ENCODE measurements at places on chromosomes 3 and 15.

GRCh38 chr15:64776402-64776786, 1.0 kb upstream of the RBPMS2 start:
- no peak for DNase-seq

DNA sequence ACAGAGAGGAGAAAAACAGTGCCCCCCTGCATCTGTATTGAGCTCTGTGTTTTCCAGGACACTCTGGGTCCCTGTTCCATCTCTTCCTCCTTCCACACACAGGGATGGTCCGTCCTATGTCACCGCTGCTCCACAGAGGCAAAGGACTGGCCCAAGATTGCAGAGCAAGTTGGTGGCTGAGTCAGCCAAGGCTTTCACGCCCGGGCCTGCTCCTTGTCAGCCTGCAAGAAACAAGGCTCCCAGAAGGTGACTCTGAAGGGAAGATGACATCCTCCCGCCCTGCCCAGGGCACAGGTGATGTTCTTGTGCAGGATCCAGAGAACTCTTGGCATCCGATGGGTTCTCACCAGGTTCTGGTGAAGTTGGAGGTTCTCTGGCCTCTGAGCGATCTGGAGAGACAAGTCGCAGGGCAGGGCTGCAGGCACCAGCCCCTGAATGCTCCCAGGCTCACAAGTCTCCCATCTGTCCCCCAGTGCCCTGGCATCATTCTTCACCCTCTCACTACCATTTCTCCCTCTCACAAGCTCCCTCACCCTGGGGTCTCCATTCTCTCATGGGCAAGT, 138.6 kb downstream of the MEGF11 start:
- DNase-seq, result no peak

GRCh38 chr3:19232566-19232965, 84.3 kb downstream of the KCNH8 start:
- no peak for DNase-seq

DNA sequence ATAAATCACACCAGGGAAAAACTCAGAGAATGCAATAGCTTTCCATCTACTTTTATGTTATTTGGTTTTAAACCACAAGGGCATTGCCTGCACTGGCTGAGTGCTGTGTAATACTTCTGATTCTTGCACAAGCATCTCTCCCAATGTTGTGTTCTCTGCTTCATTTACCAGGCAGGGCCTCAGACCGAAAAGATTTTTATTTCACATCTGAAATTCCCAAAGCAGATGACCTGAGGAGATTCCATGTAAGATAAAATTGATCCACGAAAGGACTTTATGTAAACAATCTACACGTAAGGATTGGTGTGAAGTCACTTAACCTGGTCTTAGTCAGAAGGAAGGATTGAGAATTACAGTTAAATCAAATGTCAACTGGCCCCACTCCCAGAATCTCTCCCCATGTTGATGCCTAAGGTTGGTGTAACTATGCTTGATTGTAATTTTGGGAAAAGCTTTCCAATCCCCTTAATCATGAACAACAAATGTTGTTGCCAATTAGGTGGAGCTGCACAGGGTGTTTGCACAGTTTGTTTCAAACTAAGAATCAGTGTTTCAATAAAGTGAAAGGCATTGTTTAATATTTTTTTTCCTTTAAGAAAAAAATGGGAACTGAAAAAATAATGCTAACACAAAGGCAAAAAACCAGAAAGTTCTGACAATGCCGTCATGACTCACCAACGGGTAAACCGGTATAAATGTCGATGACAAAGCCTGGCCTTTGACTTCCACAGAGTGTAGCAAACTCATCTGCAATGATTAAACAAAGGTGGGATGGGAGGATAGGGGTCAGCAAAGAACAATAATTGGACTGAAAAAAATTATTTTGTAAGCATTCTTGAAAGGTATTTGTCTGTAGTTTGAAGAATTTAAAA, 128.6 kb downstream of the DUT start:
- no peak for DNase-seq

GRCh38 chr3:124007186-124007585, 15.3 kb upstream of the ROPN1 start:
- no peak for DNase-seq

GRCh38 chr15:71048913-71049675, 66.2 kb upstream of the THSD4 start:
- no peak for DNase-seq

- DNase-seq, result peak; percentile 71
Measured at GRCh38 chr3:116188231-116188785, 257.0 kb downstream of the LSAMP start.

GRCh38 chr15:25508369-25509002, 69.7 kb upstream of the UBE3A start:
- no peak for DNase-seq

DNA sequence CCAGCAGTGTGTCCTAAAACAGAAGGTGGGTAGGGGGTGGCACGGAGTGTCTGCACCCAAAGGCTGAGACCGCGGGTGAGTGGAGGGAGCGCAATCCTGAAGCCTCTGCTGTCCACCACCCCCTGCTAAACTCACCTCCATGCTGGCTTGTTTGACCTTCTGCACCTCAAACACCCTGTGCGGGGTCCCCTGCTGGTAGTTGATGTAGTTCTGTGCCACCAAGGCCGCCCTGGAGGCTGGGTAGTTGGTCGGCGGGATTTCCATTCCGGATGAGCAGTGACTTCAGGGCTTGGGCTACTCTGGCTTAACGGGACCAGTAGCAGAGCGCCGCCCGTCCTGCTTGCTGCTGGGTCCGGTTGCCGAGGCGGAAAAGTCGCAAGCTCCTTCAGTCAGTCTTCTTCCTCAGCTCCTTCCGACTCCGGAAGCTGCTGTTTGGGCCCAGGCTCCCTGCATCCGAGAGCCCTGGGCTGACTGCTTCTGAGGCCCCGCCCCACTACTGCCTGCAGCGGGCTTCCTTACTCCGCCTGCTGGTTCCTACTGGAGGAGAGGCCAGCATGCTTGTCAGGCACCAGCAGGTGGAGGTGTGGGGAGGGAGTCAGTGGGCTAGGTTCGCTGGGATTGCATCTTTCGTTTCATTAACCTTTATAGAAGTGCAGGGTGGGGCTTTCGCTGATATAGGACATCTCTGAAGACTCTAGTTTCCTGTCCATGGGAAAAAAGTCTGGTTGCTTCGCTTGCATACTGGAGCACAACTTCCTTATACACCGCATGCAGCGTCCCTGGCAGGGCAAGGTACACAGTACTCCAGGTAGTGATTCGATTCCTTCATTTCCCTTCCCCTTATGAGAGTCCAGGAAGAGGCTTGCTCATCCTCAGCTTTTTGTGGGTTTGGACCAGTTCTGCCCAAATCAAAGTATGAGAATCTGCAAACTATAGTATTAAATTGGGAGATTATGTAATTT, at the start of gene LXN:
Gene LXN (minus strand): TSS at position 434 of the 962 bp plus-strand sequence. CDS start 170 bp downstream, at position 264.
- DNase-seq, result peak; percentile 14

Measured in BE2C (cell line).